Spinal cord (tissue), 10 donors: ENCODE measurements at places on chromosomes 2 and 18. TPM values are rescaled to one million over a fixed set of nuclear protein-coding genes. Genes with fewer than 3 reads are reported as not detected.

MROH2A gene
- total RNA-seq = under 0.01 TPM

RNASEH1 gene
- total RNA-seq = 17.9 TPM

RPRM gene
- 15.1 TPM for total RNA-seq

PRKCE gene
- total RNA-seq = 22.9 TPM

CYRIA gene
- total RNA-seq = 18.0 TPM

APOB gene
- total RNA-seq = 1.2 TPM

DNA sequence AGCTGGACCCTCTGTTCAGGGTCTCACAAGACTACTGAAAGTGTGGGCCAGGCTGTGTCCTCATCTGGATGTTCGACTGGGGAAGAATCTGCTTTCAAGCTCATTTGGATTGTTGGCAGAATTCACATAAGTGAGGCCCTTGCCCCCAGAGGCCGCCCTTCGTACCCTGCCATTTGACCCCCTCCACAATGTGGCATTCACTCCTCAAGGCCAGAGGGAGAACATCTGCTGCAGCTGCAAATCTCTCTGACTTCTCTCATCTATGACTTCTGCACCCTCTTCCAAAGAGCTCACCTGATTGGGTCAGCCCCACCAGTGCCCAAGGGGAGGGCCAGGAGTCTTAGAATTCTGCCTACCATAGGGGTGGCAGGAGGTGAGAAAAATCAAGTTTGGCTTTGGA is 3.9 kb upstream of the CNDP2 start:
- H3K27ac ChIP-seq = no peak overlapping the region
- H3K36me3 ChIP-seq = no peaks in the 10 kb centered on the region
- no peak for DNase-seq
- H3K4me1 ChIP-seq = peaks cover 11% of the 10 kb centered on the region

DNA sequence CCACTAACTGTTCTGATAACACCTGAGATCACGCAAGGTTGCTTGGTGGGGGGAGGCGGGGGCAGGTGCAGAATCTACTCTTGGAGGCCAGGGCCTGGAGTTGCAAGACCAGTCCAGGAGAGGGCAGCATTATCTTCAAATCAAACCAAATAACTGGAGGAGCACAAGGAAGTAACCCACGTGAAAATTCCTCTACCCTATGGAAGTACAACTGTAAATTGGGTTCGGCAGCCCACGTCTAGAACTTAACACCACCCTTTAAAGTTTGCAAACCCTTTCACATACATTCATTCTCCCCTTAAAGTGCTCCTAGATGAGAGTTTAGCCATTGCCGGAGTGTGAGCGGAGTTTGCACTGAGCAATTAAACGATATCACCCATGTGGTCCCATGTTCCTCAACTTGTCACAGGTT is 19.6 kb upstream of the CXCR1 start:
- no peaks in the 10 kb centered on the region for H3K27me3 ChIP-seq
- no peaks in the 10 kb centered on the region for H3K4me1 ChIP-seq
- no peaks in the 10 kb centered on the region for H3K36me3 ChIP-seq

DNA sequence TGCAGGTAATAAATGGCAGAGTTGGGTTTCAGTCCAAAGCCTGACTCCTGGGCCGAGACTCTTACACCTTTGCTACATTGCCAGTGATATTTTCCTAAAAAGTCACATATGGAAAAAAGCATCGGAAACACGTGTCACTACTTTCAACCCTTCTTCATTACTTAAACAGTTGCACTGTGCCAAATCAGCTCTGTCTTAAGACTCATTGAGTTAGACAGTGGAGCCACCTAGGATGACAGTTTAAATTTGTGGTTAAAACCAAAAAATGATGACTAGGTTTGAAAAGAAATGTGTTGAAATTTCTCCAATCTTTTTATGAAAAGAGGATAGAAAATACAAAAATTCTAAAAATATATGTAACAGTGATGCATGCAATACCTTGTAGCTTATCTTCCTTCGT is 97.5 kb downstream of the TMEM247 start:
- no peaks in the 10 kb centered on the region for H3K4me1 ChIP-seq
- DNase-seq = no peak
- H3K4me3 ChIP-seq = no peak overlapping the region
- no peak overlapping the region for H3K27ac ChIP-seq
- H3K27me3 ChIP-seq = no peaks in the 10 kb centered on the region
- H3K36me3 ChIP-seq = peaks cover 10% of the 10 kb centered on the region

DNA sequence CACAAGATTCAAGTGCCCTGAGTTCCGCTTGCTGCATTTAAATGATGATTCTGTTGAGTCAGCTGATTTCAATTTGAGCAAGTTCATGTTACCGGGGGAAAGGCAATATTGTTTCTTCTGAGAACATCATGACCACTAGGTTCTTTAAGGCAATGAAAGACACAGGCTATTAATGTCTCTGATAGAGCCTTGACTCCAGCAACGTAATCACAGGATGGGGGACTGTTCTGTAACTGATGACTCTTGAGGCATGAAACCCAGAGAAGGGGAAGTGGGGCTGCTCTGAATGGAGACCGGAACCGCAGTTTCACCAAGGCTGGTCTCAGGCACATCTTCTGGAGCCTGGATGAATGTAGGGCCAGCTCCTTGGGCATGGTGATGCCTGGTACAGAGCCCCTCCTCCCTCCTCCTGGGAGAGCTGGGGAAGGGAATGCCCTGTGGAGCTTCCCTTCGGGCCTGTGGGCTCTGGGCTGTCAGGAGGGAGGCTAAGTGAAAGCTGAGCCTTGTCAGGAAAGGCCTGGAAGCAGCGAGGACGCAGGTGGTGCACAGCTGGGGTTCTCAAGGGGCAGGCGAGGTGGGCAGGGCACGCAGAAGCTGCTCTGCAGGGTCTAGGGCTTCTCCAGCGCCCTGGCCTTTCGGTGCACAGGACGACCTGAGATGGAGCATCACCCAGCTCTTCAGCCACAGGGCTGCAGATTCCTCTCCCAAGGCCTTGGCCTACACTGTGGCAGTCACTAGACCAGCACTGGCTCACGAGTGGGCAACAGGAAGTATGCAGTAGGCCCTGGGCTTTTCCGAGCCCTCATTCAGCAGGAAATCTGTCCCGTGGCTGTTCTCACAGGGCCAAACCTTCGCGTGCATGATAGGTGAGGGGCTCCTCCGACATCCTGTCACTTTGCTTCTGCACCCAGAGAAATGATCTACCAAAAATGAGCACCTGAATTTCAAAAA is 36.6 kb upstream of the PRLH start:
- no peak overlapping the region for H3K27ac ChIP-seq
- no peaks in the 10 kb centered on the region for H3K4me1 ChIP-seq
- H3K4me3 ChIP-seq = no peak overlapping the region
- DNase-seq = no peak
- H3K27me3 ChIP-seq = no peaks in the 10 kb centered on the region

DNA sequence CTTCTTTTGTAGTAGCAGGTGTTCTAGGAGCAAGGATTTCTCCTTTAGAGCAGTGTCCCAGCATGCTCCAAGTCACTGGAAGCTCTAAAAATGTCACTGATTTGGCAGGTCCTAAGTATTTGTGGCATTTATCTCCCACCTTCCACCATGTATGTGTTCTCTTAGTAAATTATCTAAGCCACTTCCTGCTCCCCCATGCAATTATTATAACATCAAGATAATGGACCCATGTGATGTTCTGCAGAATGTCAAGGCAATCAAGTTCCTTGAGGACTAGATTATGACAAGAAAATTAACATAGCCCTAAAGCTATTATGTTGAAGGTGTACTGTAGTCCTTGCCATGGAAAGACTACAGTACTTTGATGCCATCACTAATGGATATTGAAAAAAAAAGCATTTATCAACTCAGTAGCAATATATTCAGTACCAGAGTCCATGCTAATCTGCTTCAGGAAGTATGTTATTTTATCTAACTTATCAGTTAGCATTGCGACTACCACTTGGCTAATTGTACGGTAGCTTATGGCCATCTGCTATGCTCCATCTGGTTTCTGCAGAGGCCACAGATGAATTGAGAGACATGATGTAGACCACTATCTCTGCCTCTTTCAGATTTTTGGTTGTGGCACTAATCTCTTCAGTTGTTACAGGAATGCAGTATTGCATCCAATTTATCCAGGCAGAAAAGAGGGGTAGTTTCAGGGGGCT is 56.7 kb downstream of the GPR39 start:
- no peak overlapping the region for H3K27ac ChIP-seq
- peaks cover 10% of the 10 kb centered on the region for H3K4me1 ChIP-seq
- DNase-seq = no peak
- H3K36me3 ChIP-seq = no peaks in the 10 kb centered on the region

GRCh38 chr2:12407160-12407559 is 309.6 kb upstream of the TRIB2 start:
- H3K4me1 ChIP-seq = no peaks in the 10 kb centered on the region
- no peak overlapping the region for H3K27ac ChIP-seq
- no peaks in the 10 kb centered on the region for H3K36me3 ChIP-seq
- no peak for DNase-seq
- H3K27me3 ChIP-seq = no peaks in the 10 kb centered on the region

DNA sequence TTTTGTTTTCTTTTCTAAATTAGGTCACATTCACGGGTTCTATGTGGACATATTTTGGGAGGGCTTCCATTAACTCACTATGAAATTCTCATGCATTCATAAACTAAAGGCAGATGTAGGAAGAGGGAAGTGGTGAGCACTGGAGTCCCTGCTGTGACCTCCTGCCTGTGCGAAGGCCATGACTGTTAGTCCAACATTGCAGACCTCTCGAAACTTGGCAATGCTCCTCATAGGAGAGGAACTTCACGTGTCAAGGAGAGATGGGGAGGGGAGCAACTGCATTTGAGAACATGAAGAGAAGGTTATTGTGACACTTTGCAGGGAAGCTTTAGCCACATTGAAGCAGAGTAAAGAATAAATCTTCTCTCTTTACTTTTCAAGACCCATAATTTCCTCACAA is 126.4 kb upstream of the HNMT start:
- no peak overlapping the region for H3K4me3 ChIP-seq
- no peaks in the 10 kb centered on the region for H3K36me3 ChIP-seq
- H3K27me3 ChIP-seq = no peaks in the 10 kb centered on the region
- no peak overlapping the region for H3K27ac ChIP-seq

GRCh38 chr18:13558124-13558523 is 168.2 kb downstream of the FAM210A start:
- DNase-seq = no peak
- no peaks in the 10 kb centered on the region for H3K27me3 ChIP-seq
- no peak overlapping the region for H3K27ac ChIP-seq
- no peak overlapping the region for H3K4me3 ChIP-seq
- no peaks in the 10 kb centered on the region for H3K36me3 ChIP-seq
- H3K4me1 ChIP-seq = peaks cover 8% of the 10 kb centered on the region

DNA sequence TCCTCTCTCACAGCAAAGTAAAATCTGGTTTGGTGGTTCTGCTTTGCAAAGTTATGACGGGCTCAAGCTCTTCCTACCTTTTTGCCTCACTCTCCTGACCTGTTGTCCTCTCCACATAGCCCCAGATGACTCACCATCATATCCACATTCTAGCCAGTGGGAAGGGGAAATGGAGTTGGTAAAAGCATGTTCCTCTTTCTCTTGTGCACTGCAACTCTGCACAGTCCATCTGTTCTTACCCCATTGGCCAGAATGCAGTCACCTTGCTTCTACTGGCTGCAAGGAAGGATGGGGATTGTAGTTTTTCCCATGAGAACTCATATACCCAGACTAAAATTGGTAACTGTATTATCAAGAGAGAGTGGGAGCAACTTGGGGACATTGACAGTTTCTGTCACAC is 50.4 kb upstream of the SMIM21 start:
- DNase-seq = no peak
- no peaks in the 10 kb centered on the region for H3K4me1 ChIP-seq
- H3K27ac ChIP-seq = no peak overlapping the region
- no peaks in the 10 kb centered on the region for H3K27me3 ChIP-seq
- H3K4me3 ChIP-seq = no peak overlapping the region

GRCh38 chr2:73134471-73134870 is 21.7 kb upstream of the RAB11FIP5 start:
- no peaks in the 10 kb centered on the region for H3K36me3 ChIP-seq
- peaks cover 3% of the 10 kb centered on the region for H3K4me1 ChIP-seq
- no peak for DNase-seq

DNA sequence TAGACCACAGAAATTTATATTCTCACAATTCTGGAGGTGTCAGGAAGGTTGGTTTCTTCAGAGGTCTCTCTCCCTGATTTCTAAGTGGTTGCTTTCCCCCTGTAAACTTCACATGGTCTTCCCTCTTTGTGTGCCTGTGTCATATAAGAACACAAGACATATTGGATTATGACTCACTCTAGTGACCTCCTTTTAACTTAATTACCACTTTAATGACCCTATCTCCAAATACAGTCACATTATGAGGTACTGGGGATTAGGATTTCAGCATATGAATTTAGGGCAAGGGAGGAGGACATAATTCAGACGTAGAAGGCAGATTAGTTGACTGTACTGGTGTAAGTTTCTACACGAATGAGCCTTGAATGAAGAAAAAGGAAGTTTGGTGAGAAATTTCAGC is 38.2 kb upstream of the EPHA4 start:
- H3K27ac ChIP-seq = no peak overlapping the region
- H3K4me1 ChIP-seq = no peaks in the 10 kb centered on the region
- H3K4me3 ChIP-seq = no peak overlapping the region
- DNase-seq = no peak
- no peaks in the 10 kb centered on the region for H3K36me3 ChIP-seq

DNA sequence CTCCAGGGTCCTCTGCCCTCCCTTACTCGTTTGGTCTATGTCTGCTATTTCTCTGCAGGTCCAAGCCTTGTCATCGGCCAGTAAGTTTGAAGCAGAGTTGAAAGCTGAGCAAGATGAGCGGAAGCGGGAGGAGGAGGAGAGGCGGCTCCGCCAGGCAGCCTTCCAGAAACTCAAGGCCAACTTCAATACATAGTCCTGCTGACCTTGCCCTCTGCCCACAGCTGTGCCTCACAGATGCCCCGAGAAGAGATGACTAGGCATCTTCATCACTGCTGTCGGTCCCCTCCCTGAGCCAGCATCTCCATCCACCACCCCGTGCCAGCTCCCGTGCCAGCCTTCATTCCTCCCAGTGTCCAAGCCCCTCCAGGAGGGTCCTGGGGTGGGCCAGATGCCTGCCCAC is 15.6 kb upstream of the GIGYF2 start:
- H3K36me3 ChIP-seq = no peaks in the 10 kb centered on the region
- H3K27ac ChIP-seq = no peak overlapping the region
- DNase-seq = no peak
- no peak overlapping the region for H3K4me3 ChIP-seq
- H3K4me1 ChIP-seq = no peaks in the 10 kb centered on the region
- H3K27me3 ChIP-seq = no peaks in the 10 kb centered on the region

DNA sequence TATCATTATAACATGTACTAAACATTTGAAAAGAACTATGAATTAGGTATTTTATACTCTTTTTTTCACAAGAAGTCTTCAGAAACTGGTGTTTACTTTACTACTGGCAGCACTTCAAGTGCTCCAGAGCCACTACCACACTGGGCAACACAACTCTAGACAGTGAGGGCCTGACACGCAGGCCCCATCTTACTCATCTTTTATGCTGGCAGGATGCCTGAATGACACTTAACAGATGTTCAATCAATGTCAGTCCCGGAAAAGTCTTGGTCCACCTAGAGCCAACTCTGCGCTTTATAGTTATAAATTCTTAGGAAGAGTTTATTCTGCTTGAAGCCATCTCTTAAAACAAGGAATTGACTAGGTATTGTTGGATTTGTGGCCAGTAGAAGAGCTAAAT is 8.7 kb upstream of the WIPF1 start:
- no peaks in the 10 kb centered on the region for H3K27me3 ChIP-seq
- no peak overlapping the region for H3K4me3 ChIP-seq
- peak; percentile 23 for DNase-seq
- no peaks in the 10 kb centered on the region for H3K36me3 ChIP-seq
- no peak overlapping the region for H3K27ac ChIP-seq
